ENCODE measurements at places on chromosomes 1 and 21.
A peak's percentile ranks its signal among the peaks of the same experiment; 100 is the strongest.

- DNase-seq, result no peak
Observed at GRCh38 chr1:17078991-17079868, 25.4 kb upstream of the SDHB start.

DNA sequence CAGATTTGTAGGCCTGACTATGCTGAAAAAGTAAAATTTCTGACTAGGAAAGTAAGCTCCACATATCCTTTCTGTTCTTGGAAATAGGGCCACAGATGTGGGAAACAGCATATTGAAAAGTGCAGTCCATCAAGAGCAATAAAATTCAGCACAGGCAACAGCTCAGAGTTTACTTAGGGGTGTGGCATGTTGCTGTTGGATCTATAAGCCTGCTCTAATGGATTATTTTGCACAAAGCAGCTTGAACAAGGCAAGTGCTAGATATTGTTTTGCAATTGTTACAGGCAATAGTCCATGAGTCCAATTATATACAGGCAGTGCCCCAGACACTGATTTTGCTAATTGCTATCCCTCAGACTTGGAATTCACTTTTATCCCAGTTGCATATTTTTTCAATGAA, 289.8 kb upstream of the SNX7 start:
- no peak for DNase-seq

GRCh38 chr1:183806125-183806524, 1.2 kb downstream of the RGL1 start:
- DNase-seq, result no peak

GRCh38 chr21:45383615-45384201, 21.3 kb upstream of the COL18A1 start:
- DNase-seq, result no peak

DNA sequence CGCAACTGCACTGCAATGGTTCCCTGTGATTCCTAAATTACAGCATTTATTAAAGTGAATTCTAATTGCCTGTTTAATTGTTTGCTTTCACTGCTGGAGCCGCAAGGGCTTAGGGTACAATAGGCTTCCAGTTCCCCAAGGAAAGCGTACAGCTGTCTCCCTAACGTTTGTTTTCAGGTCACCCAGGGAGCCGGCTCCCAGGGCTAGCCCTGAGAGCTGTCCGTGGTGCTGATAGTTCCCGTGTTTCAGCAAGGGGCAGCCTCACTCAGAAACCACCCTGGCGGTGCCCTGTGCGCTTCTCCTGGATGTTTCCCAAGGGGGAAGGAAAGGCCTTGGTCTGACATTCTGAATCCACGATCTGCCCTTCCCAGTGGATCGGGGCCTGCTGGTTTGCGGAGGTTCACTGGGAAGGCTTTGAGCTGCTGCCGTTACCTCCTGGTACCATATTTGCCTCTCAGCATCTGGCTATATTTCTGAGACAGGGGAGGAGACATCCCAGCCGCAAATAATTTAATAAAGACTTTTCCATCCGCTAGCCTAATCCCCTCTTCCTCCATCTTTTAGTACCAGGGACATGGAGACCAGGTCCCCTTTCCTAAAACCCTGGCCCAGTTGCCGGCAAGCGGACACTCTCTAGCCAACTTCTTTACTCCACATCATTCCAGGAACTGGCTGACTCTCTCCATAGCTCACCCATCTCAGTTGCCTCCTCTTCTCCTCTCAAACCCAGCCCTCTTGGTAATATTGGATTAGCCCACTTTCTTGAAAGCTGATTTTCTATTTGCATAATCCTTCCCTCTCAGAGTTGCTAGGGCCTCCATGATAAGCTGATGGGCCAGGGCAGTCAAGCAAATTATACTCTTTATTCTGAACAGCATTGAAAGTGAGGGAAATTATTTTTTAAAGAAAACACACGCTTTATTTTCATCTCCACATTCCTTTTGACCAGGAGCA, 149.0 kb downstream of the IGSF21 start:
- peak; percentile 7 for DNase-seq

DNA sequence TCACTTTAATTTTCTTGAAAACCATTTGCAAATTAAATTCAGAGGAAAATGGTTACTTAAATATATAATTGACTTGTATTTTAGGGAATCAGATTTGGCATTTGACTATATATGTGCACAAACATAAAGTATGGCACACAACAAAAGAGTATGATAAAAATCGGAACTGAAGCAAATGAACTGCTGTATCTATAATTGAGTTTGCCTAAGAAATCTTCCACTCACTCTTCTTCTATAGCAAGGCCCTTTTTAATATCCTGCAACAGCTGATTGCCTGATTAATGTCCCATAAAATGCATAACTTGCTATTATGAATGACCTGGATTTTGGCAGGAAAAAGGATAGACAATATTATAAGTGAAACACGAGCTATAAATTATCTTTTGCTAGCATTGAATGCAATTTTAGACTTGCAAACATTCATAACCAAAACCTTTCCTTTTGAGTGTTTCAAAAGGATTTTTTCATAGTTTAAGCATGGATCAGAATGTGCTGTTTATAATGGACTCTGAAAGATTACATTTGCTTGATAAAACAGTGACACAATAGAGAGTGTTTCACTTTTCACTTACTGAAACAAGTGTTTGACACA, 2204.3 kb downstream of the MRPL39 start:
- DNase-seq, result peak; percentile 95

- no peak for DNase-seq
Observed at GRCh38 chr1:40140211-40140973, 20.8 kb upstream of the RLF start.

DNA sequence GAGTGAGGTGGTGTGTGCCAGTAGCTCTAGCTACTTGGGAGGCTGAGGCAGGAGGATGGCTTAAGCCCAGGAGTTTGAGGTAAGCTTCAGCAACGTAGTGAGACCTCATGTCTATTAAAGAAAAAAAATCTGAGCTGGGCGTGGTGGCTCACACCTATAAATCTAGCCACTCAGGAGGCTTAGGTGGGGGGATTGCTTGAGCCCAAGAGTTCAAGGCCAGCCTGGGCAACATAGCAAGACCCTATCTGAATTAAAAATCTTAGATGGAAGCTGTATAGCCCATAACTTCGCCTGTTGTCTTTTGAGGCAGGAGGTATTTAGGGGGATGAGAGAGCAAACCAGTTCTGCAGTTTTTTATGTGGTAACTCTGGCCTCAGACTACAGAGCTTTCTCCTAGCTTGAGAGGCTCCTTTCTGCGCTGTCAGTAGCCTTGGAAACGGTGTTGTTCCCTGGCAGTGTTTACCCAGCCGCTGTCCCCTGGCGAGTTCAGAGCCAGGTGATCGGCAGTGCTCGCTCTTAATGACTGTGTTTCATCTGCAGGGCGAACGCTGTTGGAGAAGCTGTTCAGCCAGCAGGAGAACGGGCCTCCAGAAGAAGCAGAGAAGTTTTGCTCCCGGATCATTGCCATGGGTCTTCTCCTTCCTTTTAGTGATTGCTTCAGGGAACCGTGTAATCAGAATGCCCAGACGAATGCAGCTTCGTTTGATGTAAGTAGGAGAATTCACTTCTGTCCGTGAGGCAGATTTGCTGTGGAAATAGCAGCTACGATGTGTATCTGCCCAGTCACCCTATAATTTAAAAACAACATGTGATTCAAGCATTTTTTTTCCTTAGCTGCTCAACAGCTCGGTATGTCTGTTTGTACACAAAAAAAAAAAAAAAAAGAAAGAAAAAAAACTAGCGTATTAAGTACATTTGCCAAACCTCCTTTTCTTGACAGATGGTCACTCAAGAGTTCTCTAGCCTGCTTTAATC, 31.2 kb downstream of the FMN2 start:
- no peak for DNase-seq

DNA sequence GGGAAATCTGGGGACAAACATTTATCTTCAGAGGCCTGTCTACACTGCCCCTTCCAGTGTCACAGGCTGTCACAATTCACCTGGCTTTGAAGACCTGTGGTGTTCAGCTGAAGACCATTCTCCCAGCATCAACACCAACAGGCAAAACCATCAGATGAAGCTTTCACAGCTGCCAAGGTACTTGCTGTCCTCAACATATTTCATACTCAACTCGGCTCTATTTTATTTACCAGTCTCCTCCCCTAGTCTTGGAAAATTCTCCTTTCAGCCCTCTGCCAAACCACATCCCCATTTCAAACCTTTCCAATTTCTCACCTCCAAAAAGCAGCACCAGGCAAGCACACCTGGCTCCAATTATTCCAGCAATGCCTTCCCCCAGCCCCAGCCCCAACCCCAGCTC, 108.8 kb downstream of the TGFBR3 start:
- DNase-seq, result no peak

DNA sequence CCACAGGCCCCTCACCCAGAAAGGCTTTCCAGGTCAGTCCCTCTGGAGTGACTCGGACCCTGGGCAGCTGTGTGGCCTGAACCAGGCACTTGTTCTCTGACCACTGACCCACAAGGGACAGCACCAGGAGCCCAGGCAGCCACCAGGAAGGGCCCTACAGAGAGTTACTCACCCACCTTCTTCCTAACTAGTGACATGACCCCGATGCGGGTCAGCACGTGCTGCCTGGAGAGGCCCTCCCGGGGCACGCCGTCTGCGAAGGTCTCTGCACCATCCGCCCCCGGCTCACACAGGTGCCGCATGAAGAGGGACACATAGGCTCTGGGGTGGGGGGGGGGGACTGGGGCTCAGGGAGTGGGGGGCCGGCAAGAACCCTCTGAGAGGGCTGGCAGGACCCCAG, 55.8 kb downstream of the CHD5 start:
- DNase-seq, result no peak

DNA sequence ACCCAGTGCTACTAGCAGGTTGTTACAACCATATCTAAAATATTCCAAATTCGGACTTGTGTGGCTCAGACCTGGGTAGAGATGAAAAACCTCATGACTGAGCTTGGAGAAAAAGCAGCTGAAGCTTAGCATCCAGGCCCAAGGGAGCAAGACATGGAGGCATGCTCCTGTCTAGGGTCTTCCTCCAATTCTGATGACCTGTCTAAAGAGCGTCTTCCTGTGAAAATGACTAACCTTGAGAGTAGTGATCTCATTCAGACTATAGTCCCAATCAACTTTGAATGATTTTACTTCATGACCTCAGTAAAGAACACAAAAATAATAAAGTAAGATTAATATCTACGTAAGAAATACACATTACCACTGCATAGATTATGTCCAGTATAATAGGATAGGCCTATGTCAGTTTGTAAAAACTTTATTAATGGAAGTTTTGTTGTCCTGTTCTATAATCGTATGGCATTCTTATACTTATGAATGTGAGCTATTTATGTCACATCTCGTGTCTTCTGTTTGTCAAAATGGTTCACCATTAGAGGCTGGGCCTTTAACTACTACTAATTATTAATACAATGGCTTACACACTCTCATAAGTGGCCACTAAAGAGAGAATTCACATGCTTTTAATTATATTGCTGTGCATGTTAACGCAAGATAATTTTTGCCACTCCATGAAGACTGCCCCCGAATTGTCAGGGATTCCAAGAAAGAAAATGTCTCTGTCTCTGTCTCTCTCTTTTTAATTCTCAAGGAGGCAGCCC, 201.3 kb downstream of the NCAM2 start:
- DNase-seq, result no peak

DNA sequence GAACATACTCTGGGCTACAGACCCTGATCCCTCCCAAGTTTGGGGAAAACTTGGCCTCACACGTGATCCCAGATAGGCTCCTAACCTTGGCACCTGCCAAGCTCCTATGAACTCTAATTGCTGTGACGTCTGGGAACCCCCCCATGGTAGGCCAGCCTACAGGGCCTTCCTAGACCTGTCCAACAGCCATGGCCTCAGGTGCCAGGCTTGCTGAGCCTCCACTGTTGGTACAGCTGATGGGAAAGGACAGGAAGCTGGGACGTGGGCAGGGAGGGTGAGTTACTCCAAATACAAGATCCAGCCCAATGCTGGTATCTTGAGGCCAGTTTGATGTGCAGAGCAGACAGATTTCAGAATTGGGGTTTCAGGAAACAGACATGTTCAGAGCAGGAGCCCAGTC, 19.1 kb downstream of the SMIM12 start:
- DNase-seq, result no peak

All from SK-N-DZ (cell line).